ENCODE measurements at places on chromosomes 7 and 10.

- no peak for DNase-seq
Observed at GRCh38 chr7:95684037-95684436, 87.7 kb upstream of the PDK4 start.

GRCh38 chr10:89355394-89355931, 22.4 kb upstream of the IFIT1B start:
- DNase-seq: no peak

DNA sequence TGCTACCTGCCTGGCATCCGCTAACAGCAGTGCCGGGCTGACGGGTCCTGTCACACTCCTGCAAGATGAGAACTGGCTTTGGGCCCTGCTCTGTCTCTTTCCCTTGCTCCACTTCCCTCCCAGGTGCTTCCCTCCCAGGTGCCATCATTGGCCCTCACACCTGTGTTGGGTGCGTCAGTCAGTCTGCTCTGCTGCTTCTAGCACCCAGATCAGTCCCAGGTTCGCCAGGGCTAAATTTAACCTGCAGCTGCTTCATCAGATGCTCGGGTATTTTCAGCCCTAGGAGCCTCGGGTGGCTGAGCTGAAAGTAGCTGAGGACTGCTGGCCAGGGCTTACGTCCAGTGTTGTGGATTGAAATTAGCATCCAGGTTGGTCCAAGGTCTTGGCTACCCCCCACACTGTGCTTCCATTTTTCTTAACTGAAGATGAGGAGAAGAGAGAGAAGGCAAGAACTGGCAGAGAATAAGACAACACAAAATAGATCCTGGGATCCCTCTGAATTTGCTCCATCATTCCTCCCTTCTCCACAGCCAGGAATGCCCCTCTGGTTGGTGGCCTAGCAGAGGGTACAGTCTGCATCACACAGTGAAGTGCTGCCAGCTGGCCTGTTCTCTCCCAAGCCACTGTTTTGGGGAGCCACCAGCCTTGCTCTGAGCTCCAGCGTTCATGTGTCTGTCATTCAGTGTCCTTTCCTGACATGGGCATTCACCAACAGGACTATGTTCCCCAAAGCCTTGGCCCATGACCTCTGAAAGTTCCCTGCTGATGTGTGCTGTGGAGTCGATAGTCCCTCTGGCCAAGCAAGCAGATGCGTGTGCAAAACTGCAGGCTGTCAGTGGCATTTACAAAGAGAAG, 65.9 kb upstream of the SYPL1 start:
- no peak for DNase-seq

GRCh38 chr10:122171302-122172075, 99.6 kb upstream of the BTBD16 start:
- no peak for DNase-seq

DNA sequence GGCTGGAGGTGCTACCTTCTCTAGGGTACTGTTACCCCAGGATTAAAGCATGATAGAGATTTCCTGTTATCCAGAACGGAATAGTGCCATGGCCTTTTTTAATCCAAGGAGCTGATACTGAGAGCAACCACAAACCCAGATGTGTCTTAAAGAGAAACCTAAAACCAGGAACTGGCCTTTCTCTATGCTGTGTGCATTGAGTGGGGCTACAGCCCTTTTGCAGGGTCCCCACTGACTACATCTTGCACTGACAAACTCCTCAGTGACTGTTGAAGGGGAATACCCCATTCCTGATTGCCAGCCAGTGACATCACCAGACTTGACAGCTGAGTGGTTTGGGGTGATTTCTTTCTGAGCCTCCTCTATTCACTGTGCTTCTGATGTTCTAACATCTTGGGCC, 81.9 kb upstream of the CAPZA2 start:
- no peak for DNase-seq

GRCh38 chr10:4127518-4128315, 342.7 kb upstream of the KLF6 start:
- no peak for DNase-seq

DNA sequence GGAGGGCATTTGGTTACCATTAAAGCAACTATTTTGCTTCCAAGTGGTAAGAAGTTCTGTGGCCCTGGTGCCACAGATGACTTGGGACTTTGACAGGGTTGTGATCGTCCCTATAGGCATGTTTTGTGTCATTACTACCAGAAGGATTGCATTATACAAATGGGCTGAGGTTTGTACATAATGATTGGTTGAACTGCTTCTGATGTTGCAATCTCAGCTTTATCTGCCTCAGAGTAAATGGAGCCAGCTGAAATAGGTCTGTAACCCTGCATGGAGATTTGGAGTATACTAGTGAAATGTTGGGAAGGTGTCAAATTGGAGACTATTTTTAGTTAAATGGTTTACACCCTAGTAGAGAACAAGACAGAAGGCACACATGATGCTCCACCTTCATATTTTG, 46.1 kb upstream of the SEPTIN7 start:
- DNase-seq: no peak

DNA sequence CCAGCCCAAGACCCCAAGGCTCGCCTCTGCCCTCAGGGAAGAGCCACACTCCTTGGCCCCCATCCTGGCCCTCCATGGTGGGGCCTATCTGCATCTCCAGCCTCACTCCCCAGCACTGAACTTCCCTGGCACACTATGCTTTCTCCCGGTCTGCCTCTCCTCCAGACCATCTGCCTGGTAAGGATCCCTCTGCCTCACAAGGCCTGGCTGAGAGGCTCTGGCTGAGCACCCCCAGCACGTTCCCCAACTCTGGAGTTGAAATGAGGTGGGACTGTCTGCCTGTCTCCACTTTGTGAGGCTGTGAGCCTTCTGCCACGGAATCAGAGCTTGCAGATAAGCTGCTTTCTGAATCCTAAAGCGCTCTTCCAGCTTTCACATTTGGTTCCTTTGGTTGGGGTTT, 220.7 kb downstream of the TNS3 start:
- no peak for DNase-seq

DNA sequence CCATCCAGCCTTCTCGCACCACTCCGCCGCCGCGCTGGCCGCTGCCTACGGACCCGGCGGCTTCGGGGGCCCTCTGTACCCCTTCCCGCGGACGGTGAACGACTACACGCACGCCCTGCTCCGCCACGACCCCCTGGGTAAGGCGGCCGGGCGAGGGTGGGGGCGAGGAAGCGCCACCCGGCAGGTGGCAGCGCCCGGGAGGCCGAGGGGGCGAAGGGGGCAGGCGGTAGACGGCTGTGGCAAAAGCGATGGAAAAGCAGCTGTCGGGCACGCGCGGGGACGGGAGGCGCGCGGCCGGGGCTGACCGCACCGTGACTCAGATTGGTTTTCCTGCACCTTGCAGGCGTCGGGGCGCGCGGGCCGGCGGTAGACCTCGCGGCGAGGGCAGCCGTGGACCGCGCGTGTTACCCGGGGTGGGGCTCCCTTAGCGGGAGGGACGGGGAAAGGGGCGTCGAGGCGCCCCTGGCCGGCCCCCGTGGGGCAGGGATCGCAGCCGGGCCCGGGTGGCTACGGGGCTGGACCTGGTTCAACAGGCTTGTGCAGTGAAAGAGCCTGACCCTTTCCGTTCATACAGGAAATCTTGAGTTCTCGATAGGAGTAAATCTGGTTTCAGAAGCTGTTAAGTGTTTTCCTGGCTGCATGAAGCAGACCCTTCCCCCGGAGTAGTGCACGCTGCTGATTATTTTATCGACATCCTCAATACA, 608 bp downstream of the HHEX start:
- DNase-seq: peak; percentile 31

- no peak for DNase-seq
Observed at GRCh38 chr7:118862740-118863139, 638.2 kb downstream of the ANKRD7 start.

DNA sequence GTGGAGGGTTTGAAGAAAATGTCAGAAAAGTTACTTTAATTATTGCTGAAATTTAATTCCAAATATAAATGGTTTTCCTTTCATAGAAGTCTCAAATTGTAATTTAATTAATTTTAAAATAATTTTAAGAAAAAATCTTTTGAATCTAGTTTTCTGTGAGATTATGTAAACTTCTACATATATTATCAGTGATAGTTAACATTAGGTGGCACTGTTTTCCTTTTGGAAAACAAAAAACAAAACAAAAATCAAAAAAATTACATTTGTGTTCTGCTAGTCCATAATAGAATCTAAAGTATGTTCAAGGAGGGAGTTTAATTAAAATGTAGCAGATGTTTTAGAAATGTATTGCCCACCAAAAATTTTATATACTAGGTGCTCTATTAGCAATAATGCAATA, 1456.7 kb downstream of the REEP3 start:
- DNase-seq: no peak

DNA sequence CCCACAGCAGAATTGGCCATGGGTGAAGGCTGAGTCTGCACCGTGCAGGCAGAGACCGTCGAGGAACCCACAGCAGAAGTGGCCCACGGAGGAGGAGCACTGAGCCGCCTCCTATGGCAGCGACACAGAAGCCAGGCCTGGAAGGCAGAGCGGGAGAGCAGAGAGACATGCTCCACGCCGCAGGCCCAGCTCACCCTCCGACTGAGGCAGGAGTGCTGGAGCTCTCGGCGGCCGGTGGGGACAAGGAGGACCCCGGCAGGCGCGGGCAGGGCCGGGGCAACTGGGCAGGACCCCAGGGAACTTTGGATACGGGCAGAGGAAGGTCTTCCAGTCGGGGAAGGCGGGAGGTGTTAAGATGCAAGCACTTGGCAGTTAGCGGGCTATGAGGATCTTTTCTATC, 420.4 kb downstream of the DNAJB6 start:
- no peak for DNase-seq

- DNase-seq: no peak
Observed at GRCh38 chr7:146414937-146415336, 298.3 kb downstream of the CNTNAP2 start.

DNA sequence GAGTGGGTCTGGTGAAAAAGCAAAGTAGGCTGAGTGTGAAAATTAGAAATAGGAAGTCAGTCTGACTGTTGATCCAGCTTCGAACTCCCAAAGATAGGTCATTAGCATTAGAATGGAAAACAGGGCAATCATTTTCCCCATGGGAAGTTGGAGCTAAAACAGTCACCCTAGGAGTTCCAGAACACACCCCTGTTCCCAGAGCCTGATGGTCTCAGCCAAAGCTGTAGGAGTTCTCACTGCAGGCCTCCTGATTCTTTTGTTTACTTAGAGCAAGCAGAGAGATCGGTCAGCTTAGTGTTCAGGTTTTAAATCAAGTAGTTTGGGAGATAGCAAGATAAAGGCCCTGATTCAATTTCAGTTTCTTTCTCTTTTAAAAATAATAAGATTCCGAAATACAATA, 28.8 kb upstream of the JCAD start:
- DNase-seq: no peak

GRCh38 chr7:136637813-136638212, 230.6 kb upstream of the CHRM2 start:
- DNase-seq: no peak

DNA sequence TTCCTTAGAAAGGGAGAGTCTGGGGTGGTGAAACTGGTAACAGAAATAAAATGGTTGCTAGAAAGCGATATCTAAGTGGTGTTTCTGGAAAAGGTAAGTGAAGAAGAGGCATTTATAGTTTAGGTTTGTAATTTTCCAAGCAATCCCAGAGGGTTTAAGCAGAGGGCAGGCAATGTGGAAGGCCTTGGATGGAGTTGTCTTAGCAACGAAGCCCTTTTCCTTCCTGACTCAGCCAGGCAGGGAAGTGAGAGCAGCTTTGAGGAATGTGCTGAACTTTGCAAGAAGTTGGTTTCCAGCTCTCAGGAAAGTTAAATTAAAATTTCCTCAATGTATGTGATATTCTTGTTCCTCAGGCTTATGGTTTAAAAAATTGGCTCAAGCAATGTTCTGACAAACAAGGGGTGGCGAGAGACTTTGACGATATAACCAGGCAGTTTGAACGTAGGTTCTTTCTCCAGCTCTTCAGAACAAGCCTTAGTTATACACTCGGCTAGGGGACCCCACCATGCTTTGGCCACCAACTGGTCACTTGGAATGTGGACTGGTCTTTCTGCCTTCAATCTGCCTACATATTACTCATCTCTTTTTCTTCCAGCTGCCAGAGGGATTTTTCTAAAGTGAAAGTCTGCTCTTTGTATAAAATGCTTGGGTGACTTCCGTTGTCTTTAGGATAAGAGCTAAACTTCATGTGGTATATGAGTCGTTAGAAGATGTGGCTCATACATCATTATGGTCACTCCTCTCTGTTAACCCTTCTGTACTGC, 66.9 kb upstream of the SLC25A13 start:
- no peak for DNase-seq

DNA sequence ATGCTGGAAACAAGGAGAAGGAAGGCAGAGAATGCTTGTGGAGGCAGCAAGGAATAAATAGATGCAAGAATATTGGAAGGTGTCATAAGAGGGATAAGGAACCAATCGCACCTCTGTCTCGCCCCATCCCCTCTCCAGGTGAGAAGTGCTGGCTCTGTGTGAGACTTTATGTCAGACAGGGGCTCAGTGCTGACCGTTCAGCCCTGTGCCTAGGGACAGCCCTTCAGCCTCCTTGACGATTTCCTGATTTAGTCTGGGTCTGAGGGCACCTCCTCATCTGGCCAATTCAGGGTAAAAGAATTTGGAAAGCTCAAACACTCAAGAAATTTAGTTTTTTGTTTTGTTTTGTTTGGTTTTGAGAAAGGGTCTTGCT, 54.9 kb downstream of the FAM241B start:
- DNase-seq: no peak

GRCh38 chr7:155798673-155799439, 13.4 kb downstream of the SHH start:
- no peak for DNase-seq

GRCh38 chr7:91913612-91914011, 27.1 kb upstream of the AKAP9 start:
- no peak for DNase-seq

GRCh38 chr7:55209366-55209765, 155.8 kb upstream of the LANCL2 start:
- no peak for DNase-seq

DNA sequence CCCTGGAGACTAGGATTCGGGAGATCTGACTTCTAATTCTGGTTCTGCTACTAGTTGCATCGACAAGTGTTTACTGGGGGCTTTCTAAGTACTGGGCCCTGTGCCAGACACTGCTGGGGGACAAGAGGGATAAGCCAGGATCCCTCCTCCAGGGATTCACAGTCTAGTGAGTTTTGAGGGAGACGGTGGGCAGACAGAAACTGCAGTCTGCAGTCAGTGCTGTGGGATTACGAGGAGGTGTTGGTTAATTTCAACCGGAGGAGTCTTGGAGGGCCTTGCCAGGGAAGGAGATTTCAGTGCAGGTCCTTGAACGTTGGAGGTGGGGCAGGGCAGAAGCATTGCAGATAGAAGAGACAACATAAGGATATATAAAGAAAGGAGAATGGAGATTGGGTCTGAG, 3.5 kb upstream of the KCNH2 start:
- DNase-seq: no peak

- DNase-seq: no peak
Observed at GRCh38 chr10:28806951-28807759, 129.8 kb downstream of the BAMBI start.

- DNase-seq: no peak
Observed at GRCh38 chr10:1611936-1612550, 125.3 kb downstream of the ADARB2 start.

Measured in activated T-helper 1 cell treated with anti-CD3 and anti-CD28 coated beads, Interleukin-2, amount 50 U/mL, for 16 hours (primary cell).